ENCODE measurements at places on chromosomes 4 and X.

- no peak for DNase-seq
These were observed 342.5 kb upstream of the GATB start for GRCh38 chr4:152103181-152103901.

- DNase-seq: peak; percentile 72
These were observed 566 bp downstream of the ATP11C start for GRCh38 chrX:139932073-139932900.

DNA sequence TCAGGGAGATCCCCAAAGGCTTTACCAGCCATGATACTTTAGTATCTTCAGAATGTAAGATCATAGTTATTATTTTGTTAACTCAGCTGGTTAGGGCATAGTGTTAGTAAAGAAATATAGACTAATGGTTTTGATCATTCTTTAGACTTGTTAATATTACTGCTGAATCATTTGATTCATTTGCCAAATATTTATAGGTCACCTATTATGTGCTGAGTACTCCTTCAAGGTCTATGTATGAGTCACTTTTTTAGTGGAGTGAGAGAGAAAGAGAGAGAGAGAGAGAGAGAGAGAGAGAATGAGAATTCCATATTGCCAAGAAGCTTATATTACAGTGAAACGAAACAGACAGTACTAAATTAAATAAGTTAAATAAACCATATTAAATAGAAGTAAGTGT lies 110.3 kb downstream of the UBE2NL start:
- no peak for DNase-seq

DNA sequence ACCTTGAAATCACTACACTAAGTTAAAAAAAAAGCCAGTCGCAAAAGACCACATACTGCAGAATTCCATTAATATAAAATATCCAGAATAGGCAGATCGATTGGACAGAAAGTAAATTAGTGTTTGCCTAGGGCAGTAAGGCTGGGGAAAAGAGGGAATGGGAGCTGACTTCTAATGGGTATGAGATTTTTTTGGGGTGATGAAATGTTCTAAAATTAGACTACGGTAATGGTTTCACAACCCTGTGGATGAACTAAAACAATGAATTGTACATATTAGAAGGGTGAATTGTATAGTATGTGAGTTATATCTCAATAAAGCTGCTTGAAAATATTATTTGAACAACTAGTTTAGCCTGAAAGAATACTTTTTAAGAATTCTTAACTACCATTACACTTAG lies 6.7 kb upstream of the GPRIN3 start:
- DNase-seq: no peak

DNA sequence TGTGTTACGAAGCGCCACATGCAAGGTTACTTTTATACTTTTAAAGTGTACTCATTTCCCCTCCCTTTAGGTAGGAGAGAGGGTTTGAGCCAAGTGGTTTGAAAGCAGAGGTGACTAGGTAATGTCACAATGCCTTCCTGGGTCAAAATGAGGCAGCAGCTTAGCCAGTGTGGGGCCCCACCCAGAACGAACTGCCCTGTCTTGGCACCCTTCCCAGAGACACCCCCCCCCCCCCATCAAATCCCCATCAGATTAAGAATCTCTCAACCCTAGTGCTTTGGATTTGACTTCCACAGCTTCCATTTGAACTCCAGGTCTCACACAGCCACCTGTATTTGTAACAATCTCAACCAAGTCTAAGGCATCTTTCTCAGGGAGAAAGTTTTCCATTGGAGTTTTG lies 31.1 kb downstream of the BCOR start:
- no peak for DNase-seq

GRCh38 chr4:163548481-163549243 lies 54.2 kb downstream of the TMA16 start:
- DNase-seq: peak; percentile 70

- no peak for DNase-seq
These were observed 789.2 kb downstream of the KLHL13 start for GRCh38 chrX:117327373-117327772.

- no peak for DNase-seq
These were observed 85.1 kb upstream of the SMAD1 start for GRCh38 chr4:145396581-145396980.

DNA sequence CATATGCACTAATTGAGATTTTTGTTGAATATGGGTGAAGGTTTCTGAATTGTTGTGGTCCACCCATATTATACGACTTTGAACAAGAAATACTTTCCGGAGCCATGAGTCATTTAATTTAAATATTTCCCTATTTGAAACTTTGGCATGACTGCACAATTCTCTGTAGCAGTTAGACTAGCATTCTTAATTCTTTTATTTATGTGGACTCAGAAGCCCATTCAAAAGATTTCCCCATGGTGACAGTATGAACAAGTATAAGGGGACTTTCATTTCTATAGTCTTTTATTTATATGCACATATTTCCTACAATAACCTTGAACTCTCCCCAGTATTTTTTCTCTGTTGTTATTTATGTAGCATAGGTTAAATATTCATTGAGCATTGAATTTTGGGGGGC lies 72.6 kb downstream of the DTHD1 start:
- DNase-seq: peak; percentile 39

- peak; percentile 47 for DNase-seq
These were observed 68.0 kb upstream of the TLR2 start for GRCh38 chr4:153616006-153616555.

DNA sequence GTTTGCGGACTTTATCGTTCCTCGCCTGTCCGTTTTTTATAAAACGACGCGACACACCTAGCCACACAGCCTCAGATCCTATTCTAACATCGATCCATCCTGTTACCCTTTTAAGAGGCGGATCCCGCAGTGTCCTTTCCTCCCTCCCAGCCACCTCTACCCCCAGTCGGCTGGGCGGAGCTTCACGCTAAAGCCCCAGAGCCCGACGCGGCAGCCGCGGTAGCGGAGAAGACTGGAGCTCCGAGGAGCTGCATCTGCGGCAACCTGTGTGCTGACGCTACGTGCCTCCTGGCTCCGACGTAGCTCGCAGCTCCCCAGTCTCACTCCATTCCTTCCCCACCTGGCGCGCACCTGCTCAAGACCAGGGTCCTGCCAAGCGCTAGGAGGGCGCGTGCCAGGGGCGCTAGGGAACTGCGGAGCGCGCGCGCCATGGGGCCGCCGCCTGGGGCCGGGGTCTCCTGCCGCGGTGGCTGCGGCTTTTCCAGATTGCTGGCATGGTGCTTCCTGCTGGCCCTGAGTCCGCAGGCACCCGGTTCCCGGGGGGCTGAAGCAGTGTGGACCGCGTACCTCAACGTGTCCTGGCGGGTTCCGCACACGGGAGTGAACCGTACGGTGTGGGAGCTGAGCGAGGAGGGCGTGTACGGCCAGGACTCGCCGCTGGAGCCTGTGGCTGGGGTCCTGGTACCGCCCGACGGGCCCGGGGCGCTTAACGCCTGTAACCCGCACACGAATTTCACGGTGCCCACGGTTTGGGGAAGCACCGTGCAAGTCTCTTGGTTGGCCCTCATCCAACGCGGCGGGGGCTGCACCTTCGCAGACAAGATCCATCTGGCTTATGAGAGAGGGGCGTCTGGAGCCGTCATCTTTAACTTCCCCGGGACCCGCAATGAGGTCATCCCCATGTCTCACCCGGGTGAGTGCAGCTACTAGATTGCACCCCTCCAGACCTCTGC lies at the start of gene RNF128:
TSS of gene RNF128 (plus strand) at position 217 of the 953 bp plus-strand sequence. CDS start at position 430, 213 bp downstream.
- peak; percentile 62 for DNase-seq

DNA sequence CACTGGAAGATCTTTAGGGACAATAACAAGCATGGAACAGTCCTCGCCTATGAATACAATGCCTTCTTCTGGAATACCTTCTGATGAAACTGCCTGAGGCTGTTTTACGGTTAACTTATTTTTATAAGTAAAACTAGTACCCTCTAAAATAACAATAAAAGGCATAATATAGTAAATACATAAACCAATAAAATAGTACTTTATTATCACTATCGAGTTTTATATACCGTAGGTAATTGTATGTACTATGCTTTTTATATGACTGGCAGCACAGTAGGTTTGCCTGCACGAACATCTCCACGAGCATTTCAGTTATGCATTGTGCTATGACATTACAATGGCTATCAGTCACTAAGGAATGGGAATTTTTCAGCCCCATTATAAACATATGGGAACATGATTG lies 8.0 kb downstream of the GUCY1A1 start:
- DNase-seq: no peak

GRCh38 chrX:10574663-10575062 lies 45.7 kb downstream of the MID1 start:
- DNase-seq: peak; percentile 39

GRCh38 chr4:96526625-96527024 lies 686.7 kb downstream of the PDHA2 start:
- no peak for DNase-seq

GRCh38 chr4:86443495-86443894 lies 83.6 kb upstream of the MAPK10 start:
- no peak for DNase-seq

GRCh38 chr4:38659346-38659745 lies 4.7 kb upstream of the KLF3 start:
- DNase-seq: no peak

GRCh38 chr4:188455062-188455752 lies 316.0 kb downstream of the TRIML1 start:
- no peak for DNase-seq

- DNase-seq: no peak
These were observed 2.0 kb upstream of the PCDH19 start for GRCh38 chrX:100411802-100412715.

GRCh38 chr4:118969359-118969758 lies 80.7 kb downstream of the SYNPO2 start:
- peak; percentile 73 for DNase-seq

DNA sequence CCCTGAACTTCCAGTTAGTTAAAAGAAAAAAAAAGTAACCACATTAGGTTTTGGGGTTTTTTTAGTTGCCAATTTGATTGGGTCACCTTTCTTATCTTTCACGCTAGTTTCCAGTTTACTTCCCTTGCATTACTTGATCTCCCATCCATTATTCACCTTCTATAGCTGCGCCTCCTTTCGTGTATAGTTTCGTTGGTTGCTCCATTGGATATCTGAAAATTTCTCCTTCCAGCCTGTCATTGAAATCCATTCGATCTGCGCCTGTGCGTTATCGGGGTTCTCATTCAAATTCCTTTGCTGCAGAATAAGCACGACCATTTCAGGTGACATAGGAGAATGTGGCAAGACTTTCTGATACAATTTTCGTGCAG lies 764 bp downstream of the TRAPPC11 start:
- no peak for DNase-seq

GRCh38 chrX:20664774-20665173 lies 398.1 kb upstream of the RPS6KA3 start:
- DNase-seq: peak; percentile 31

DNA sequence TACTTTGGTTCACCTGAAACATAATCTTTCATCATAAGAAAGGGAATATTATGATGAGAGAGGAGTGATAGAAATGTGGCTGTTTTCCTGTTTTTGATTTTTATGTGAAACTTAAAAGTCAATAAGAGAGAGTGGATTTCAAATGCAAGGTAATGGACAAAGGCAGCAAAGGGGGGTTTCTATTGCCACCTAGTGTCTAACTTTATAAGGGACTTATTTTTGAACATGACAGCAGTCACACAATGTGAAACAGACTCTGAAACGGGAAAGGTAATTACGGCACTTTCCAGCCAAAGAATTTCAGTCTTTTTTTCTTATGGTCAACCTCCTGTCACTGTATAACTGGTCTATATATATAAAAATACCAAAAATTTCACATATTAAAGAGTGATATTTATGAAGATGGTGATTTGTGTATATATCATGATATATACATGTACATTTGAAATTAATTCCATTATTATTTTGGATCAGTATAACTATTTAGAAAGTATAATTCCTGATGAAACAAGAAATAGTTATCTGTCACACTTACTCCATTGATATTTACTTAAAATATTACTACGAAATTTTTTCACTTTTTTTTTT lies 127.1 kb downstream of the FBXO8 start:
- peak; percentile 55 for DNase-seq

GRCh38 chrX:131816551-131817136 lies 206.5 kb upstream of the STK26 start:
- DNase-seq: peak; percentile 80

DNA sequence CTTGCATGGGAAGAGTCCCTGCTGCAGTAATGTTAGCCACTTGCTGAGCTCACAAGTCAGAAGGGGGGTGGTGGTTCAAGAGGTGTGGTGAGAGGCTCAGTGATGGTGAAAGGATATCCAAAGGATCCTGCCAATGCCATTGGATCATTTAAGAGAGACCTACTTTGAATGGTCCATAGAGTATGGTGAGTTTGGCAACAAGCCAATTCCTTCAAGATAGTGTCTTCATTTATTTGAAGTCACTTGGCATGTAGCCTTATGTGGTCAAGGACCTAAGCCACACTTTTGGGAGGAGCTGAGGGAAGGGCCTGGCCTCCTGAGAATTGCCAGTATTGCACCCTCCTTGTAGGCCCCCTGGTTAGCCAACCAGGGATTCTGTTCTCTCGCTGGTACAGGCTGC lies 87.9 kb downstream of the TSPAN7 start:
- no peak for DNase-seq

- no peak for DNase-seq
These were observed 76.1 kb downstream of the MANBA start for GRCh38 chr4:102684610-102685052.

DNA sequence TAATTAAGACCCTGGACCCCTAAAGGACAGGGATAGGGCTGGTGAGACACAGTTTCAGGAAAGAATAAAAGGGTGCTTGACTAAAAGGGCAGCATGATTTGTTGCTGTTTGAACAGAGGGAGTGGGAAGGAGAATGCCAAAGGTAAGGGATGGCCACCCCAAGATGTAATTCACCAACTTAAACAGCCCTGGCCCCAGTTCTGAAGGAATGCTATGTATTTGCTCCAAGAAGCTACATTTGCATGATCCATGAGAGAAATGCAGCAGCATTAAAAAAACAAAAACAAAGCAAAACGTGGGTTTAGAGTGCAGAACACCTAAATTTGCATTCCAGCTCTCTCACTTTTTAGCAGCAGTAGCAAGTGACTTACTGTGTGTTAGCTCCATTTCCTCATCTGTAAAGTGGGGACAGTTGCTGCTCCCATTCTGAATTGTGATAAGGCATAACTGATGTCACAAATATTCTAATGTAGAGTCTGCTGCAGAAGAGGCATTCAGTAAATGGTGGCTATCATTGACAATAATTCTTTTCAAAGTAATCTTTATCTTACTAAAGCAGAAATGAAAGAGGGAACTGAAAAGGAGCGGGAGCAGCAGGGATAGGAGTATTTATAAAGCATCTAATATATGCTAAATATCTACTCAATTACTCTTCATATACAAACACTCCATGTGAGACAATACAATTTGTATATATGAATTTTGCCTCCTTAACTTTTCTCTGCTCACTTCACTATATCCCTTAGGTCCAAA lies 115.8 kb downstream of the PPARGC1A start:
- DNase-seq: no peak

DNA sequence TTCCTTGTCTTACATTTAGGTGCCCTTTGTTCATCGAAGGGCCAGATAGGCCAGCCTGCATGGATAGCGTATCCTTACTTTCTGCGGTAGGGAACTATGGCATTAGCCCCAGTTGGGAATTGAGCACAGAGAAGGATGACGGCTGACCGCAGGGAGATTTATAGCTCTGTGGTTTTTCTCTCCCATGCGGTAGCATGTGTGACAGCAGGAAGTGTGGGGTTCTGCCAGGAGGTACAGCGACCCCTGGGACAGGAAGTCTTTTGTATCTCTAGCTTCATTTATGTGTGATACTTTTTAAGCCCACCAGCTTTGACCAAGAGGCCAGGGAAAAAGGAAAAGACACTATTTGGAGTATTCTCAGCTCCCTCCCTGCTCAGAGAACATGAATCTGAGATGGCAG lies 33.1 kb downstream of the GAB3 start:
- peak; percentile 67 for DNase-seq

Measured in astrocyte of the hippocampus (primary cell).